ENCODE measurements at places on chromosomes 7 and 10.

DNA sequence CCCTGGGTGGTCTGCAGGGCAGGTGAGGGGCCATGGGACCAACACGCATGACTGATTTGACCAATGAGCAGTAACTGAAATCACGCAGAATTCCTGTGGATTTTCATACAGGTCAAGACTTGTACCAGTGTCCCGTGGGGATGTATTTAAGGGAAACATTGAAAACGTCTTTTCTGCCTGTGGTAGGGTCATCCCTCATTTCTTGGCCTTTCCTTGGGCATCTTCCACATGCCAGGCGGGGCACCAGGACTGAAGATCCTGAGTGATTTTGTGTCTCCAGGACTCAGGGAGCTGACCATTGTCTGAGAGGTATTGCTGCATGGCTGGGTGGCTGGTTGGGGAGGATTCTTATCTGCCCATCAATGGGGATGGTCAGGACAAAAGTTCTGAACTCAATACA is 289.0 kb downstream of the GLRX3 start:
- no peak for DNase-seq

- DNase-seq: no peak
These were observed 106.1 kb downstream of the SND1 start for GRCh38 chr7:127758105-127758504.

GRCh38 chr10:22444219-22444788 is 99.0 kb downstream of the SPAG6 start:
- no peak for DNase-seq

- DNase-seq: no peak
These were observed 24.1 kb upstream of the TRIM8 start for GRCh38 chr10:102620138-102620590.

DNA sequence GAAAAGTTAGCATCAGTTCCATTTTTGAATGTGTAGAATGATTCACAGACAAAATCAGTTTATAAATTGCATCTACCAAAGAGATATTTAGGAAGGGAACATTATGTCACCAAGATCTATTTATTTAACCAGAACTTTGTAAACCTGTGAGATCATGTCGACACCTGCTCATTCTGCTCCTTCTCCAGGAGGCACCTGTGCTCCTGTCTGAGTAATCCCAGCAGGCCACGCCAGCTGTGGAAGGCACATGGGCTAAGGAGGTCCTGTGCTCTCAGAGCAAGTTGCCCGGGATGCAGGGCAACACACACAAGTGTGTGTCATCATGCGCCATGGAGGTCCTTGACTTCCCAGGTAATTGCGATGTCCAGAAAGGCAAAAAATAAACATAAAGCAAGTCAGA is 45.5 kb upstream of the ADARB2 start:
- no peak for DNase-seq

DNA sequence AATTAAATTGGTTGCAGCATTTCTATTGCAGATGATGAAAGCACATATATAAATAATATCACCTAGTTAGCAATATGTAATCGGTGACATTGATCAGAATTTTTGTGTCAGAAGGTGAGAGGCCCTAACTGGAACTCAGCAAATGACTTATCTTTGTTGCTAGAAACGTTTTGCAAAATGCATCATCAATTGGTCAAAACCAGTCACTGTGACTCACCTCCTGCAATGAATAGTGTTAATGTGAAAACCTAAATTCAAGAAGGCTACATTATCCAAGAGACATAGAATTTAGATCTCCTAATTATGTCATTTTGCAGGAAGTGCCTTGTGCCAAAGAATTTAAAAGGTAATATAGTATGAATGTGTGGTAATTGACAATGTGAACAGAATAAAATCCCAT is 9.8 kb upstream of the PNLIPRP3 start:
- no peak for DNase-seq

GRCh38 chr7:28811701-28812430 is 146.3 kb downstream of the TRIL start:
- DNase-seq: no peak

- no peak for DNase-seq
These were observed 15.0 kb downstream of the NOD1 start for GRCh38 chr7:30463405-30464145.

GRCh38 chr10:102413806-102414561 is 4.6 kb downstream of the PSD start:
- DNase-seq: no peak
